ENCODE measurements at places on chromosomes 13 and 19.
A peak's percentile ranks its signal among the peaks of the same experiment; 100 is the strongest.

DNA sequence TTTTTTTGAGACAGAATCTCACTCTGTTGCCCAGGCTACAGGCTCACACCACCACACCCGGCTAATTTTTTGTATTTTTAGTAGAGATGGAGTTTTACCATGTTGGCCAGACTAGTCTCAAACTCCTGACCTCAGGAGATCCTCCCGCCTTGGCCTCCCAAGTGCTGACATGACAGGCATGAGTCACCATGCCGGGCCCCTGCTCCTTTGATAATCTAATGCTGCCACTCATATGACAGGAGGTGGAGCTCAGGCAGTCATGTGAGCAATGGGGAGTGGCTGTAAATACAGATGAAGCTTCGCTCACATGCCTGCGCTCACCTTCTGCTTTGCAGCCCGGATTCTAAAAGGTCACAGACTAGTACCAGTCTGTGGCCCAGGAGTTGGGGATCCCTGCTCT, 25.1 kb downstream of the ARHGEF18 start:
- peak; percentile 35 for ATAC-seq

- ATAC-seq: no peak
Measured at GRCh38 chr13:20398459-20398858, 127.2 kb downstream of the CRYL1 start.

DNA sequence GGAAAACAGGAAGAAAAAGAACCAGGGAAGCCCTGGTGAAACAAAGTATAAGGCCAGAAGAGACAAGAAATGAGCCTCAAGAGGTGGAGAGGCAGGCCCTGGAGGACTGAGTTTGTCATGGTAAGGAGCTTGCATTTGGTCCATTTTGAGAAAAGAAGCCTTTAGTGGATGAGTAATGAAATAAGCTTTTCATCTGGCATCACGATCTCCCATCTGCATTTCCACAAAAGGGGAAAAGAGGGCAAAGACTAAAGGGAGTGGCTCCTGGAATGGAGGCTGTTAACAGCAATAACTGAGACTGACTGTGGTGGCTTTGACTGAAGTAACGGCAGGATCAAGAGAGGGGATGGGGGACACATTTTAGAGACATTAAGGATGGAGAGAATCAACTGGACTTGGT, 148.8 kb upstream of the NBEA start:
- no peak for ATAC-seq

DNA sequence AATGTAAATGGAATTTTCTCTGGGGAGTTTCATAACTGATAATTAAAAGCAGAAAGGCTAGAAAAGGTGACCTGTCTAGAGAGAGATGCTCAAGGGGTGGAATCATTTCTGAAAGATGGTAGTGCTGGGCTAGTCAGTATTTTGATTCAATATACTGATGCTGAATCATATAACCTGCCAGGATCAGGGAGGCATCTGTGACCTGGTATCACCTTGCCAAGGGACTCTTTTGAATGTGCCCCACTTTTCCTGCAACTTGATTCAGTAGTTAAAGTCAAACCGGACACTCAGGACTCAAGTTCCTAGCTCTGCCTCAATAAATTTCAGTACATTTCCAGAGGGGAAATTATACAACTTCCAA, 15.8 kb downstream of the LCP1 start:
- ATAC-seq: peak; percentile 25

DNA sequence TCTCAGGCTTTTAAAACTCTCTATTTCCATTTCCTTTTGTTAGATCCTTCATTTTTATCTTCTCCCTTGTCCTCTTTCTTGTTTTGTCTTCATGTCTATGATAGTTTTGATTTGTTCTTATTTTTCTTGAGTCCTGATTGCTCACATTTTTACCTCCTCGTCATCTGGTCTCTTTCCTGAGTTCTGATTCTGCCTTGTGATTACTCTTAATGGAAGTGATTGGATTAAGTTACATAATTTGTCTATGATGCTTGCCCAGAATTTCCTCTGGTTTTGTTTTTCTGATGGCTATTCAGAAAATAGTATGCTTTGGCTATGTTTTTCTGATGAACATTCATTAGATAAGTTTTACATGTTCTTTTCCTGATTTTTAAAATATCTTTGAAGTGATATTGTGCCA, 102.6 kb downstream of the DNAJC3 start:
- no peak for ATAC-seq

DNA sequence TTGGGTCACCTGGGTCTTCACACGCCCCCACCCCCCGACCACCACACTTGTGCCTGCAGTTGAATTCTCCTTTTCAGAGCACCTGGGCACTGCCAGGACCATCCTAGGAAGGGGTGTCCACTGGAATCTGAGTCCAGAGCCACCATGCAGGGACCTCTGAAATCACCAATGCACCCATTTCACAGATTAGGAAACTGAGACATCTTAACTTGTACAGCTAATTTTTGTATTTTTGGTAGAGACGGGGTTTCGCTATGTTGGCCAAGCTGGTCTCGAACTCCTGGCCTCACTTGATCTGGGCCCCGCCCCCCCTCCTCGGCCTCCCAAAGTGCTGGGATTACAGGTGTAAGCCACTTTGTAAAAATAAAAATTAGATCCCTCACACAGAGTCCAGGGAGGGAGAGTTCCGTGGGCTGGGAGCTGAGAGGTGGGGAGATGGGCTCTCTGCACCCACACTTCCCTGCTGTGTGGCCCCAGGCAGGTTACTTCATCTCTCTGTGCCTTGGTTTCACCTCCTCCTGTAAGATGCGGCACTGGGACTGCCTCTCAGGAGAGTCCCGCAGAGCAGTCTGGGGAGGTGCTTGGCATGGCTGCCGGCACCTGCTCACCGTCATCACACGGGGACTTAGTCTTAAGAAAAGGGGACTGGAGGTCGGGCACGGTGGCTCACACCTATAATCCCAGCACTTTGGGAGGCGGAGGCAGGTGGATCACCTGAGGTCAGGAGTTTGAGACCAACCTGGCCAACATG, 45.9 kb upstream of the C19orf12 start:
- ATAC-seq: no peak

DNA sequence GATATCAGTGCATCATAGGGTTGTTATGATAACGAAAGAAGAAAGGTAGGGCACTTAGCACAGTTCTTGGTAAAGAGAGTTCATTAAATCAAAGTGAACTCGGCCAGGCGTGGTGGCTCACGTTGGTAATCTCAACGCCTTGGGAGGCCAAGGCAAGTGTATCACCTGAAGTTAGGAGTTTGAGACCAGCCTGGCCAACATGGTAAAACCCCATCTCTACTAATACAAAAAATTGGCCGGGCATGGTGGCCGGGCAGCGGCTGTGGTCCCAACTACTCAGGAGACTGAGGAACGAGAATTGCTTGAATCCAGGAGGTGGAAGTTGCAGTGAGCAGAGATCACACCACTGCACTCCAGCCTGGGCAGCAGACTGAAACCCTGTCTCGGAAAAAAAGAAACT, 19.1 kb downstream of the PSPC1 start:
- ATAC-seq: no peak

- ATAC-seq: peak; percentile 35
Measured at GRCh38 chr19:13401388-13401787, 104.9 kb downstream of the CACNA1A start.

GRCh38 chr13:24075137-24075975, 85.2 kb upstream of the SPATA13 start:
- no peak for ATAC-seq
